Stimulated activated CD4-positive, alpha-beta T cell treated with anti-CD3 and anti-CD28 coated beads, Interleukin-12 subunit alpha, Interleukin-12 subunit beta, amount 100 ng/mL, for 4 hours (primary cell): ENCODE measurements at places on chromosomes 7 and 10.

GRCh38 chr7:138745189-138745588, 44.0 kb upstream of the SVOPL start:
- no peak for DNase-seq

DNA sequence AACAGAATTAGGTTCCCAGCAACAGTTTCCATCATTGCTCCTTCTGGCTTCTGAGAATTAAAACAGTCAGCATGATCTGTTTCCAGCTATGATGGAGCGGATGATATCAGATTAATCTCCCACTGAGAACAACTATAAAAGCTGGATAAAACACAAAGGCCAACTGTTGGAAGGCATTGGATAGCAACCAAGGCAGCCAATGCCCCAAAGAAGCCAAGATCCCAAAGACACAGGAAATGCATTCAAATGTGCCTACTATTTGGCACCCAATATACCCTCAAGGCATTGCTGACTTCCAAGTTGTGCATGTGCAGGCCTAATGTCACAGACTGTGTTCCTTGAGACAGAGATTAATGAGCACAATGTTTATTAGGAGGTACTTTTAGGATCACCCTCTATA, 259.3 kb downstream of the ARHGAP12 start:
- no peak for DNase-seq

DNA sequence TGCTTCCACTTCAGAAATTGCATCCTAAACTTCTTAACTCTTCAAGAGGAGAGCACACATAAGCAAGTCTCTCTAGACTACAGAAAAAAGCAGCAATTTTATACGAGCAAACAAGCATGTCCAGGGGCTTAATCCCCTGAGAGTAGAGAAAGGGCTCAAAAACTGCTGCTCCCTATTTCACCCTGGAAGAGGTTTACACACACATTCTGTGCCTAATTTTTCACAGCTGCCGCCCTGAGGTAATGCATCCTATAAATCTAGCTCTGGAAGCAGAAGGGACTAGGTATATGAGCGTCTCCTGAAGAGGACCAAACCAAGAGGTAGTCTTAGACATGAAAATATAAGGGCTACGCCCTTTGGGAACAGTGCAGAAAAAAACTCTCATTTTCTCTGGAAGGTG, 73.1 kb downstream of the CRPPA start:
- DNase-seq = no peak

DNA sequence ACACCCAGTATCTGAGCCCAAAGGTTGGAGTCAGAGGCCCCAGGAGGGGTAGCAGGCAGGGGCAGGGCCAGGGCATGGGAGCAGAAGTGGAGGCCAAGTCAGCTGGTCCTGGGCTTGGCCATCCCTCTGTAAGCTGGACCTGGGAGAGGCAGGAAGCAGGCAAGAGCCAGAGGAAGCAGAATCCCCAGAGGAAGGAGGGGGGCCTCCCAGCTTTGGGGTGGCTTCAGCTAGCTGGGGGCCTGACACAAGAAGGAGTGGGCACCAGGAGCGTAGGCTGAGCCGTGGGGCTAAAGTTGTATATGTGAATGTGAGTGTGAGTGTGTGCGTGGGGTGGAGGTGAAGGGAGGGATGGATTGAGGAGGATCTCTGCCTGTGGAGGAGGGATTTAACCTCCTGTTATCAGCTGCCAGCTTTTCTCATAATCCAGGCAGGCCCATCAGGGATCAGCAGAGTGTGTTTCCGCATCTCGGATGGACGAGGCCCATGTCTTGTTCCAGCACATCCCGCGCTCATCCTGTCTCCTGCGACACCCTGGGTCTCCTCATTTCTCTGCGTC, 54.0 kb downstream of the NEURL1 start:
- DNase-seq = no peak

DNA sequence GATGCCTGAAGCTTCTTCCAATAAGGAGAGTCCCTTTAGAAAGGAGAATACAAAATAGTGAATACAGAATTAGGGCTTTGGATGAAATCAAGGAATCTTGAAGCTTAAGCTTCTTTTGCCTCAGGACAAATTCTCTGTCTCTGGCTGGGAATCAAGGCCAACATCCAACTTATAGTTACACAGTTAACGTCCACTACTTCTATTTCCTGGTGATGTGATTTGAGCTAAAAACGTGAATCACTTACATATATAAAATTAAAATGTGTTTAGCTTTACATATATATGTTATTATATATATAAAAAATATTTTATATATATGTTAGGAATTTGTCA, 11.4 kb upstream of the INPP5F start:
- no peak for DNase-seq

- DNase-seq = no peak
Observed at GRCh38 chr7:105212212-105212611, 176.5 kb downstream of the SRPK2 start.

DNA sequence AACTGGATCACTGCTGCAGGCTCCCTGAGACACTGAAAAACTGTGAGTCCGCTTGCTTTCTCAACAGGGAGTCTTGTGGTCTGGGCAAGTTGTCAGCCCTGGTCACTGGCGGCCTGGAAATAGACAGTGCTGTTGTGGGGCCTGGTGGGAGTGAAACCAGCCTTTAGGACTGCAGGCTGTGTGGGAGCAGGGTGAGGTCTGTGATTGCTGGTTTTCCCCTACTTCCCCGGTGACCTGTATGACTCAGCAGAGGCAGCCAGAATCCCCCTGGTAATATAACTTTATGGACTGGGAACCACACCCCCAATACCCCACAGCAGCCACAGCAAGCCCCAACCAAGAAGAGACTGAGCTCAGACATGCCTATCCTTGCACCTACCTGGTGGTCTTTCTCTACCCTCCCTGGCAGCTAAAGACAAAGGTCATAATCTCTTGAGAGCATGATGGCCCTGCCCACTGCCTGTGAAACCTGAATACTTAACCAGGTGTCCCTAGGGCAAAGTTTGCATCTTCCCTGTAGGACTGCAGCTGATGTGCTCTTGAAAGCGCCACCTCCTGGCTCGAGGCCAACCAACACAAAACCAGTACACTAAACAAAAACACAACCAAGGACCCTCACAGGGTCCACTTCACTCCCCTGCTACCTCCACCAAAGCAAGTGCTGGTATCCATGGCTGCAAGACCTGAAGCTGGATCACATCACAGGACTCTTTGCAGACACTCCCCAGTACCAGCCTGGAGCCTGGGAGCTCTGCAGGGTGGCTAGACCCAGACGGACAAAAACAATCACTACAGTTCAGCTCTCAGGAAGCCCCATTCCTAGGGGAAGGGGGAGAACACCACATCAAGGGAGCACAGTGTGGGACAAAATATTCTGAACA, 7.2 kb upstream of the ADAM22 start:
- DNase-seq = no peak

DNA sequence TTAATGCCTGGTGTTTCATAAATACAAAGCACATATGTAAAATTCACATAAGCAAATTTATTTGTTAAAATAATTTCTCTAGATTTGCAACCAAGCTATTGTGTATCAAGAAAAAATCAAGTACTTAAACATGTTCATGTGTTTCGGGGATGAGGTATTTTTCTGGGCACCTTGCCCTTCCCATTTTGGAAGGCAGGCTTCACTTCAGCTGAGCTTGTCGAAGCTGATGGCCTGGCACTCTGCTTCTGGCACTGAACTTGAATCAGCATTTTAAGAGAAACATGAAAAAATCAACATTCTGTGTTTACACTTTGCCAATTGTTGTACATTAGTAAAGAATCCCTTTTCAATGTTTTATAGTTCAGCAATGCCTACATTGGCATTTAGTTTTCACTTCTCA, 179.1 kb upstream of the STEAP4 start:
- no peak for DNase-seq

DNA sequence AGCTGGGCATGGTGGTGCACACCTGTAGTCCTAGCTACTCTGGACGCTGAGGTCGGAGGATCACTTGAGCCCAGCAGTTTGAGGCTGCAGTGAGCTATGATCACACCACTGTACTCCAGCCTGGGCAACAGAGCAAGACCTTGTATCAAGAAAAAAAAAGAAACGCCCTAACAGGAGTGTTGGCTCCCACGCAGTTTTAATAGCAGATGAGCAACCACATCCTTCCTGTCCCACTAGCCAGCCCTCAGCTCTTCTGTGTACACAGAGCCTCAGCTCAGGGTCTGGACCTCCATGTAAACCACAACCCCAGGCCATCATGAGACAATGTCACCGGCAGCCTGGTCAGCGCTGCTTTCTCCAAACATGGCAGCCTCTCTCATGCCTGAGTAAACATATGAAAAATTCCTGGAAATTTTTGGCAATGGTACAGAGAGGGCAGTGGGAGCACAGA, 108.2 kb downstream of the PIP4K2A start:
- no peak for DNase-seq

DNA sequence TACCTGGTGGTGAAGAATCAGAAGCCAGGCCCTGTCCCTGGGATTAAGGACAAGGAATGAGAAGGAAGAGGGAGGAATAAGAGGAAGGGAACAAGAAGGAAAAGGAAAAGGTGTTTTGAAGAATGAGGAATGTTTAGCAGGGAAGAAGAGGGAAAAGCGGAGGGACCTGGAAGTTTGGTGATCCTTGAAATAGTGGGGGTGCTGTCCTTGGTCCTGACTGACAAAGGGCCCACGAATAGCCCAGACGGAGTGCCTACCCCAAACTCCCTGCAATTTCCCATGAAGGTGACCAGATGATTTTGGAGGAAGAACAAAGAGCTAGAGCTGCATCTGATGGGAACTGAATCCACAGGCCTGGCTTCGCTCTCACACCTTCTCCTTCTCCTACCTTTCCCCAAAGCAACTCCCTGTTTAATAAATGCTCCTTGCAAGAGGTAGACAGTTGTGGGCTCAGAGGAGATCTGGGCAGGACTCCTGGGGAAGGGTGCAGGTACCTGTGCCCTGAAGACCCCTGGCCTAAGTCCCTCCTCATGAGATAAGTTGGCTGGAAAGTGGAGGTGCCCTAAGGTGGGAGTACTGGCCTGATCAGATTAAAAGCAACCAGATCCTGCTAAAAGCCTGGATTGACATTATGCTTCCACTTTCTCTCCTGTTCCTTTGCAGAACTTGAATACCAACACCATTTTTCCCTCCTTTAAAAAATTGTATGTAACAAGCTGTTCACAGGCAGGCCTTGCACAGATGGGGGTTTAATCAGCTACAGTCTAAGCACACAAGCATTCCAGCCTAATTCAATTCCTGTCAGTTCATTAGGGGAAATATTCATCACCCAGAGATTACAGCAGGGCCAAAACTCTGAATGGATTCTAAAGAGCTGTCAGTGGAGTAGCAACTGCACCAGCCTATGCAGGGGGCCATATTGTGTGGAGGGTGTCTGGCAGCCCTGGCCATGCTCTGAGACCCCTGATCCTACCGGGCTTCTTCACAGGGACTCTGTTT, 19.4 kb downstream of the KAZALD1 start:
- DNase-seq = no peak

DNA sequence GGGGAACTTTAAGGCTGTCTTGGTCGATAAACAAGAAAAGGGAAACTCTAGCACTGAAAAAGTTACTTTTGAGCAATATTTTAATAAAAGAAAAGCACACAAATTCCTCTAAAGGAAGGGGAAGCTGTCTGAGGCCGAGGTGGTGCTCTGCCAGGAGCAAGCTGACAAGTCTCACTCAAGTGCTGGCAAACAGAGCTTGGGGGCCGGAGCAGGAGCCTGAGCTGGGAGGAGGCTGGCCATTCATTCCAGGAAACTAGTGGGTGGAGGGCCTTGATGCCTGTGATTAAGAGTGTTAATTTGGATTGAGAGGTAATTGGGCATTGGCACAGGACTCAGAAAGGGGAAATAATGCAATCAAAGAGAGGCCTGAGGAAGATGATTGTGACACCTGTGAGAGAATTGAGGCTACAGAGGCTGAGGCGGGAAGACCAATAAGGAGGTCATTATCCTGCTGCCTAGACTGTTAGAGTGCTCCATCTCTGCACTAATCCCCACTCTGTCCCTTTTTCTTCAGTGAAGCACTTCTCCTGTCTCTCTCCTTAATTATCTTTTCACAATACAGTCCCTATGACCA, 154.9 kb upstream of the COL1A2 start:
- no peak for DNase-seq

- no peak for DNase-seq
Observed at GRCh38 chr10:129761197-129761972, 202.7 kb downstream of the EBF3 start.

DNA sequence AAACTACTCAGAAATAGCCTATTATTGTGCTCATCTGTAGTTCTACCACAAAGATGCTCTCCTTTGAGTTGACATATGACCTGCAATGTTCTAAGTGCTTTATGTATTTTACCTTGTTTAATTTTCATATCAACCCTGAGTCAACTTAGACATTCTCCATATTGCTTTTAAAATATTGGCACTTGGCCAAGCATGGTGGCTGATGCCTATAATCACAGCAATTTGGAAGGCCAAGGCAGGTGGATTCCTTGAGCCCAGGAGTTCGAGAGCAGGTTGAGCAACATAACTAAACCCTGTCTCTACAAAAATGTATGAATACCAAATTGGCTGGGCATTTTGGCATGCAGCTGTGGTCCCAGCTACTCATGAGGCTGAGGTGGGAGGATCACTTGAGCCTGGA, 50.6 kb downstream of the PRKG1 start:
- DNase-seq = no peak

DNA sequence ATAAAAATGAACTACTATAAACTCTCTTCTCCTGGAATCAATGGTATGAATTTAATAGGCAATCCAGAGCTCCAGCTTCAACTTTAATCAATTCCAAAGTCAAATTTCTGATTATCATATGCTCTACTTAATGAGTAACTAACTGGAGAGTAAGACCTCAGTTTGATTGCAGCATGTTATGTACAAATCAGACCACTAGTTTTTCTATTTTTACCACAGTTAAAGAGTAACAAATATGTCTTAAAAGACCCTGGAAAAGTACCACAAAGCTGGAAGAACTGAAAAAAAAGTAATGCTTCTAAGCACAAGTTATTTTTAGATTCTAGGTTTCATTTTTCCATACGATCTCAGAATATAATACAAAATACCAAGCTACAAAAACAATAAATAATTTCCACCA, 56.0 kb upstream of the TNKS2 start:
- no peak for DNase-seq

DNA sequence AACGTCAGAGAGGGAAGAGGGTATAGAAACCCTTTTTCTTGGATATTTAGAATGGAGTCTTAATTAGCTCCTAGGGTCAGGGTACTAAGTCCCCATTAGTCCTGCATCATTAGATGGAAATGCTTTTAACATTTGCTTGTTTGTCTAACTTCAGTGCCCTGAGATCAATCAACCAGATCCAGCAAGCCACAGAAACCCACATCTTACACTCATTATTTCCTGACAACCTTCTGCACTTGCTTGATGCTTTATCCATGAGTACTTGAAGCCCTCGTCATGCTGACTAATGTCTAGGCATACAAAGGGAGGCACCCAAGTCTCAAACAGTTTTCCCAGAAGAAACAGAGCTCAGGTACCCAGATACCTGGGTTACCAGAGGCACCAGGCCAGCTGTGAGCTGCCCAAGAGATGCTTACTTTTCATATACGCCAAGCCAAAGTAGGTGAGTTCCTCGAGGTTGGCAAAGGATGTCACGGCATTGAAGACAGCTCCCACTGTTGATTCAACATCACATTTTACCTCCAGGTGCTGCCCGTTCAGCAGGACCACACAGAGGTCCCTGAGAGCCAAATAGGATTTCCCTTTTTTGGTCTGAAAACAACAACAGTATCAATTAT, 42.7 kb downstream of the FRMPD2 start:
- DNase-seq = no peak
